Liver (tissue), 10 donors: ENCODE measurements at places on chromosomes 2 and 18. TPM values are rescaled to one million over a fixed set of nuclear protein-coding genes. Genes with fewer than 3 reads are reported as not detected.

DNA sequence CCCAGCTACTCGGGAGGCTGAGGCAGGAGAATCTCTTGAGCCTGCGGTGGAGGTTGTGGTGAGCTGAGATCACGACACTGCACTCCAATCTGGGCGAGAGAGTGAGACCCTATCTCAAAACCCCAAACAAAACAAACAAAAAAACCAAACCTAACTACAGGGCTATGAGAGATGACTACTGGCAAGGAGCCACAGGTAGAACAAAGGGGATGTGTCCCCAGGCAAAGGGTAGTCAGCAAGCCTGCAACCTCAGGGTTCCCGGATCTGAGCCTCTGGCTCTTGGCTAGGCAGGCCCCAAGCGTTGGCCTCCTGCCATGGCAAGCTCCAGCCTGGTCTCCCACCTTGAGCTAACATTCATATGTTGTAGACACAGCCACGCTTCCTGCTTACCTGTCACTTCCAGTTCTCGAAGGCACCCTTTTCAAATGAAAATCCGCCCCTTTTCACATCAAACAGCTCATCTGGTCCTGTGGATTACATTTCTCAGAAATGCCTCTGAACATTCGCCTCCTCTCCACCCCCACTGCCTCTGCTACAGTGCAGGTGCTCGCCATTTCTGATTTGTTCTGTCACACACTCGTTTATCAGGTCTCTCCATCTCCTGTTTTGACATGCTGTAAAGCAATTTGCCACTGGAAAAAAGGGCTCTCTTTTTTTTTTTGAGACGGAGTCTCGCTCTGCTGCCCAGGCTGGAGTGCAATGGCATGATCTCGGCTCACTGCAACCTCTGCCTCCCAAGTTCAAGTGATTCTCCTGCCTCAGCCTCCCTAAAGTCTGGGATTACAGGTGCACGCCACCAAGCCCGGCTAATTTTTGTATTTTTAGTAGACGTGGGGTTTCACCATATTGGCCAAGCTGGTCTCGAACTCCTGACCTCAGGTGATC lies 13.1 kb upstream of the ACTR3 start:
- H3K27me3 ChIP-seq: no peaks in the 10 kb centered on the region
- H3K36me3 ChIP-seq: no peaks in the 10 kb centered on the region
- no peak overlapping the region for H3K4me3 ChIP-seq
- no peaks in the 10 kb centered on the region for H3K4me1 ChIP-seq
- DNase-seq: peak; percentile 37

- no peaks in the 10 kb centered on the region for H3K4me1 ChIP-seq
Observed at GRCh38 chr2:148528356-148529064, 116.0 kb upstream of the EPC2 start.

DNA sequence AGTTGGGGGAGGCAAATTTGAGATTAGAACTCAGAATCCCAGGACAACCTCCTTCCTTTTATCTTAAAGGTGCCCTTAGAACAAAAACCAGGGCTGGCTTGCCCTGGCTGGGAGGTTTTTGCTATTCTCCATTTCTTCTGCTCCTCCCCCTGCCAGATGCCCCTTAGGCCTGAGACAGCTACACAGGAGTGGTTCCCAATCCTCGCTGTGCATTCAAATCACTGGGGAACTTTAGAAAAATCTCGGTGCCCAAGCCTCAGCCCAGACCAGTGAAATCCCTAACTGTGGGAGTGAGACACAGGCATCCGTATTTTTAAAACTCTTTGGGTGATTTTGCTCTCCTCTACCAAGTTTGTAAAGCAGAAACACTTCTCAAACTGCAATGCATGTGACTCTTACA lies 38.8 kb downstream of the LBH start:
- H3K4me3 ChIP-seq: no peak overlapping the region
- H3K27ac ChIP-seq: no peak overlapping the region
- no peak for DNase-seq
- no peaks in the 10 kb centered on the region for H3K4me1 ChIP-seq
- no peaks in the 10 kb centered on the region for H3K27me3 ChIP-seq
- no peaks in the 10 kb centered on the region for H3K36me3 ChIP-seq

DNA sequence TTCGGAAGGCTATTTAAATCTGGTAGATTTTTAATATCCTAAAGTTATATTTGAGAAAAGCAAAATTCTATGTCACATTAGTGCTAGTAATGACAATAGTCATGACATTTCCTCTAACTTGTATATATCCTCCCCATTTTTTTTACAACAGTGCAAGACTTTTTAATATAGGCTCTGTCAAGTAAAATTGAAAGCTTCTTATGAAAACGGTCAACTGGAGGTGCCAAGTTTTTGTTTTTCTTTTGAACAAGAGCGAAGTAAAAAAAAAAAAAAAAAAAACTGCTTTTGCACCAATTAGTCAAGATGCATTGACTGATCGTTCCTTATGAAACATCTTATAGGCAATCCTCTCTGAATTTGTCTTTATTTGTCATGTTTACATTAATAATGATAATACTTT lies 389.3 kb downstream of the STK39 start:
- H3K4me3 ChIP-seq: no peak overlapping the region
- H3K4me1 ChIP-seq: no peaks in the 10 kb centered on the region
- DNase-seq: no peak

GRCh38 chr2:54767921-54768320 lies 44.5 kb downstream of the EML6 start:
- H3K27ac ChIP-seq: no peak overlapping the region
- H3K27me3 ChIP-seq: no peaks in the 10 kb centered on the region
- H3K36me3 ChIP-seq: no peaks in the 10 kb centered on the region
- DNase-seq: no peak
- no peaks in the 10 kb centered on the region for H3K4me1 ChIP-seq

GRCh38 chr2:43059183-43059897 lies 167.1 kb downstream of the ZFP36L2 start:
- DNase-seq: no peak
- no peaks in the 10 kb centered on the region for H3K27me3 ChIP-seq
- no peaks in the 10 kb centered on the region for H3K36me3 ChIP-seq
- no peak overlapping the region for H3K4me3 ChIP-seq
- peaks cover 6% of the 10 kb centered on the region for H3K4me1 ChIP-seq
- H3K27ac ChIP-seq: peak overlapping the region; percentile 9

GRCh38 chr18:75211953-75212750 lies 1.6 kb downstream of the TSHZ1 start:
- no peaks in the 10 kb centered on the region for H3K36me3 ChIP-seq
- H3K4me3 ChIP-seq: peak overlapping the region; percentile 58
- peaks cover 60% of the 10 kb centered on the region for H3K4me1 ChIP-seq
- DNase-seq: no peak
- no peaks in the 10 kb centered on the region for H3K27me3 ChIP-seq
- H3K27ac ChIP-seq: peak overlapping the region; percentile 78

C2orf66 gene
- total RNA-seq: not detected

- H3K27me3 ChIP-seq: no peaks in the 10 kb centered on the region
- H3K27ac ChIP-seq: no peak overlapping the region
- H3K4me1 ChIP-seq: no peaks in the 10 kb centered on the region
- no peaks in the 10 kb centered on the region for H3K36me3 ChIP-seq
- H3K4me3 ChIP-seq: no peak overlapping the region
Observed at GRCh38 chr2:25071966-25072365, 30.1 kb downstream of the EFR3B start.

DNA sequence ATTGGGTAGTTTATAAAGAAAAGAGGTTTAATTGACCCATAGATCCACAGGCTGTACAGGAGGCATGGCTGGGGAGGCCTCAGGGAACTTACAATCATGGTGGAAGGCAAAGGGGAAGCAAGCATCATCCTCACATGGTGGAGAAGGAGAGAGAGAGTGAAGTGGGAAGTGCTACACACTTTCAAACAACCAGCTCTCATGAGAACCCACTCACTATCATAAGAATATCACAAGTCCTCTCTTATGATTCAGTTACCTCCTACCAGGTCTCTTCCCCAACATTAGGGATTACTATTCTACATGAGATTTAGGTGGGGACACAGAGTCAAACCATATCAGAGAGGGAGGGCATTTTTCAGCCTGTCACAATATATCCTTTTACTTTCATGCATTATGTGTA lies 22.7 kb upstream of the DOCK10 start:
- H3K4me1 ChIP-seq: no peaks in the 10 kb centered on the region
- no peak overlapping the region for H3K4me3 ChIP-seq
- no peak for DNase-seq
- no peak overlapping the region for H3K27ac ChIP-seq
- H3K36me3 ChIP-seq: no peaks in the 10 kb centered on the region

- H3K27me3 ChIP-seq: no peaks in the 10 kb centered on the region
- no peak overlapping the region for H3K27ac ChIP-seq
- H3K4me1 ChIP-seq: peaks cover 4% of the 10 kb centered on the region
- H3K4me3 ChIP-seq: no peak overlapping the region
Observed at GRCh38 chr18:22985250-22985649, 52.1 kb downstream of the RBBP8 start.

DNA sequence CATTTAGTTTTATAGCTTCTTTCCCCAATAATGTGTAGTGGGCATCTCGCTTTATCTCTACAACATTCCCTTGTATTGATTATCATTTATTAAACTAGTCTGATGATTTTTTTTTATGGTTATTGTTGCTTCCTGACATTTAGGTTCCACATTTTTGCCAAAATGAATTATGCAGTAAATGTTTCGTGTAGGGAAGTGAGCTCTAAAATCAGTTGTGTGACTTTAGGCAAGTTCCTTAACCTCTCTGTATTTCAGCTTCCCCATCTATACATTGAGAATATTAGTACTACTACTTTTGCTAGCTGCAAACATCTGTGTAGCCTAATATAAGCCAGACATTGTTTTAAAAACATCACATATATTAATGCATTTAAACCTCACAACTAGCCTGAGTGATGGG lies 22.9 kb downstream of the SOCS6 start:
- H3K27me3 ChIP-seq: no peaks in the 10 kb centered on the region
- peaks cover 19% of the 10 kb centered on the region for H3K4me1 ChIP-seq
- H3K36me3 ChIP-seq: no peaks in the 10 kb centered on the region
- DNase-seq: no peak

DNA sequence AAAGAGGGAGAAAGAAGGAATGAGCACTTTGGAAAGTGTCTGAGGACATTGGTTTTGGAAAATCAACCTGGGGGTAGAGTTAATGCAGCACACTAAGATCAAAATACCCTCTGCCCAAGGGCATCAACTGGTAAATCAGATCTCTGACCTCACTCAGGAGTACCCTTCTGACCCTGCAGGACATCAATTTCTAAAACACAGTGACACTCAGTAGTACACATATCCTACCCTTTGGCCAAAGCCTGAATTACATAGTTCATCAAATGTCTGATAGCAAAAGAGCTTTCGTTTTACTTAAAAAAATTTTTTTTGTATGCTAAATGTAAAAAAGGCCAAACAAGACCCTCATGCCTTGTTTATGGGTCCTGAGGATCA lies 118.4 kb upstream of the CTNNA2 start:
- H3K4me1 ChIP-seq: no peaks in the 10 kb centered on the region
- H3K27ac ChIP-seq: no peak overlapping the region
- H3K4me3 ChIP-seq: no peak overlapping the region
- DNase-seq: no peak
- no peaks in the 10 kb centered on the region for H3K27me3 ChIP-seq

DNA sequence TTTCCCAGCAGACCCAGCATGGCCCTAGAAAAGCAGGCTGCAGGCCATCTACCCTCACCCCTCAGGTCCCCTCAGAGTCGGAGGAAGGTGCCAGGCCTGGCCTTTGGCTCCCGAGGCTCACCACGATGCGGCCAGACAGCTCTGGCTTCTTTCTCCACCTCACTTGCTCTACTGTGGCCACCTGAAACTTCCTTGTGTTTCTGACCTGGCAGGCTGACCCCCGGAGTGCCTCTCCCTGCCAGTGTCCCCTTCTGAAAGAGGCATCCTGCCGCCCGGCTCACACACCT lies 375.0 kb upstream of the HS6ST1 start:
- H3K36me3 ChIP-seq: no peaks in the 10 kb centered on the region
- no peaks in the 10 kb centered on the region for H3K4me1 ChIP-seq
- H3K27ac ChIP-seq: no peak overlapping the region

INPP5D gene
- total RNA-seq: 18.8 TPM

- peaks cover 1% of the 10 kb centered on the region for H3K4me1 ChIP-seq
- no peak overlapping the region for H3K27ac ChIP-seq
- no peak overlapping the region for H3K4me3 ChIP-seq
Observed at GRCh38 chr2:229249536-229249935, 21.6 kb downstream of the PID1 start.

GATA6 gene
- 3.5 TPM for total RNA-seq

DNA sequence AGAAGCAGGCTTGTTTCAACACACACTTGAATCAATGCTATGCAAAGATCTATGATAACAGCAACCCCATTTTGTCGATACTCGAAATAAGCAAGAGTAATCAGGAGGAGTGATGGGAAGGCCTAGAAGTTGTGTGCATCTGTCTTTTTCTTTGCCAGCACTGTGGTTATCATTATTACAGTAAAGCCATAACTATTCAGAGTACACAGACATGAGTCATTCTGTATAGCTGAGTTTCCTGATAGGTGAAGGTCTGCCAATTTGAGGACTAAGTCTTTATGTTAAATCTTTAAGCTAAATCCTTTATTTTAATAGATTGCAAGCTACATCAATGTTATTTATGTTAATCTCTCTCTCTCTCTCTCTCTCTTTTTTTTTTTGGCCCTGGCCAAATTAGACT lies 1344.4 kb upstream of the CELF4 start:
- H3K27ac ChIP-seq: no peak overlapping the region
- H3K4me1 ChIP-seq: no peaks in the 10 kb centered on the region
- DNase-seq: no peak
- H3K4me3 ChIP-seq: no peak overlapping the region
- H3K27me3 ChIP-seq: no peaks in the 10 kb centered on the region

SLC4A5 gene
- total RNA-seq: 0.50 TPM

DNA sequence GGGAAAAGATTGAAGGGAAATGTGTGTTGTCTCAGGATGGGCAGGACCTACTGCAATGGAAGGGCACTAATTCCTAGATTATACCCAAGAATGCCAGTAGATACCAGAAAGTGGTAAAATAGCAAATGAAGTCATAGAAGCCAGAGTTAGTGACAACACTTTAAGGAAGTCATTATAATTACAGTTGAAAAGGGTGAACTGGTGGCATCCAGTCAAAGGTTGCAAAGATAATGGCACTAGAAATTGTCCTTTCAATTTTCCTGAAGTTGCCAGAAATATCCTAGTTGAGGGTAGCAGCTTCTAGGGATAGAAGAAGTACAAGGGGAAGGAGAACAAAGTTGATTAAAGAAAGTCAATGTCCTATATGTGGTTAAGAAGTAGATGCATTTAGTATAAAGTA lies 68.8 kb upstream of the GLS start:
- no peaks in the 10 kb centered on the region for H3K27me3 ChIP-seq
- H3K27ac ChIP-seq: no peak overlapping the region
- no peaks in the 10 kb centered on the region for H3K4me1 ChIP-seq
- DNase-seq: no peak
- H3K4me3 ChIP-seq: no peak overlapping the region

DNA sequence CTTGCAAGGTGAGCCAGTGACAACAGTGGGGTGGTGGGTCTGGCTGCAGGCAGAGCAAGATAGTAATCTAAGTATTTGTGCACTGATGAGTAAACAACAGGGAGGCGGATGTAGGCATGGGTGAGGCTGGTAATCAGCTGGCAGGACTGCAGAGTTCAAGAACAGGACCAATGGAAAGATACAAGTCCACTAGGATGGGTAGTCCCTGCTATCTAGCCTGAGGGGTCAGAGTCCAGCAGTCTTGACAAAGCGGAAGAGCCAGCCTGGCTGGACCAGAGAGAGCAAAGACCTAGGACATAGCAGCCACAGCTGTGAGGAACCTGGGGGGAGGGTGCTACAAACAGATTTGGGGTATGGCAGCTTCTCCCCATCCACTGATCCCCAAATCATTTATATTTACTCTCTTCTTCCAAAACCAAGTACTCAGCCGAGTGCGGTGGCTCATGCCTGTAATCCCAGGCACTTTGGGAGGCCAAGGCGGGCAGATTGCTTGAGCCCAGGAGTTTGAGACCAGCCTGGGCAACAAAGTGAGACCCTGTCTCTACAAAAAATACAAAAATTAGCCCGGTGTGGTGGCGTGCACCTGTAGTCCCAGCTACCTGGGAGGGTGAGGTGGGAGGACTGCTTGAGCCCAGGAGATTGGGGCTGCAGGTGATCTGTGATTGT lies 25.9 kb downstream of the VIL1 start:
- H3K4me1 ChIP-seq: peaks cover 12% of the 10 kb centered on the region
- H3K27me3 ChIP-seq: no peaks in the 10 kb centered on the region
- peaks cover 45% of the 10 kb centered on the region for H3K36me3 ChIP-seq
- DNase-seq: peak; percentile 43
- H3K27ac ChIP-seq: peak overlapping the region; percentile 50
